ENCODE measurements at places on chromosomes 1 and 21.

GRCh38 chr1:205495237-205495823, 9.1 kb upstream of the CDK18 start:
- no peak for DNase-seq

DNA sequence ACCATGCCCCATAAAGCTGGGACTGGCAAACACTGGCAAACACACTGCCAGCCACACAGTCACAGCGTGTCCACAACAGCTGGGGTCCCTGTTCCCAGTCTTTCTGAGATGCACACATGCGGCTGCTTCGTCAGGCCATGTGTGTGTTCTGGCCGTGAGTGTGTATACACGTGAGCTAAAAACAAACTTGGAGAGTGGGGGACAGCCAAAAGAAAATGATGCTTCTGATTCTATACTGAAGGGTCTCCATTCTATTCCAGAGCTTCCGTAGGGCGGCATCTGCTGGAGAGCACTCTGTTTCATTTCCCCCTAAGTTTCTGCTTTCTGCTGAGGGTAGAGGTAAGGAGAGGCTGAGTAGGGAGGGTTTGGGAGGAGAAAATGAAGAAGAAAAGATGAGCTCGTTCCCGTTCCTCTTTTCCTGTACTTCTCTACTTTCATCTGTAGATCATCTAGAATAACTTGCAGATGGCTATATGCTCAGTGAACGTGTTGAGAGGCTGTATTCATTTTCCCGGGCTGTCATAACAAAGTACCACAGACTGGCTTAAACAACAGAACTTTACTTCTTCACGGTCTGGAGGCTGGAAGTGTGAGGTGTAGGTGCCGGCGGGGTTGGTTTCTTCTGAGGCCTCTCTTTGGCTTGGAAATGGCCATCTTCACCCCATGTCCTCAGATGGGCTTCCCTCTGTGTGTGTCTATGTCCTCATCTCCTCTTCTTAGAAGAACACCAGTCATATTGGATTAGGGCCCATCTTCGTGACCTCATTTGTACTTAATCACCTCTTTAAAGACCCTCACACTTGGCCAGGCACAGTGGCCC, 151.6 kb downstream of the TOMM20 start:
- DNase-seq, result no peak

GRCh38 chr1:94490556-94490955, 51.0 kb downstream of the F3 start:
- no peak for DNase-seq

DNA sequence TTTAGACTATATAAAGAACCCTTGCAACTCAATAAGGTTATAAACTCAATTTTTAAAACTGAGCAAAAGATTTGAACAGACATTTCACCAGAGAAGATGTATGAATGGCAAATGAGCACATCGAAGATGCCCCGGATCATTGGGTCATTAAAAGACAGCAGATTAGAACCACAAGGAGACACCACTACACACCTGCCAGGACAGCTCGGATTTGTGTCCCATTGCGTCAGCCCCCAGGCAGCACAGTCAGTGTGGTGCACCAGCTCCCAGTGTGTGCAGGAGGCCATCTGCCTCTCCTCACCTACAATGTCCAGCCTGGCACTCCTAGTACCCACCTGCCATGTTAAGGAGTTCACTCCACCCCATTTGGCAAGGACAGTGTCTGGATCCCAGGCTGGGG, 61.1 kb upstream of the LRP8 start:
- no peak for DNase-seq

GRCh38 chr1:97247196-97247595, 525.6 kb downstream of the PTBP2 start:
- no peak for DNase-seq

DNA sequence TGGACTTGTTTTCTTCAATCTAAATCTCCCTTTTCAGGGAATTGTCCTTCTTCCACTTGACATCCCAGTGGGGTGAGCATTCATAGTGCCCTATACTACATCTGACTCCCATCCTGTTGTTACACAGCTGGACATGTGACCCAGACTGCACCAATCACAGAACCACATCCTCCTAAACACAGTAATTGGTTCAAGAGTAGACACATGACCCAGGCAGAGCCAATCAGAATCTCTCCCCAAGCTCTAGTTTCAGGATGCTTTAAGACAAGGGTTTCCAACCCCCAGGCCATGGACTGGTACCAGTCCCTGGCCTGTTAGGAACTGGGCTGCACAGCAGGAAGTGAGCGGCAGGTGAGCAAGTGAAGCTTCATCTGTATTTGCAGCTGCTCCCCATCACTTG, 5.6 kb upstream of the DDOST start:
- peak; percentile 25 for DNase-seq

DNA sequence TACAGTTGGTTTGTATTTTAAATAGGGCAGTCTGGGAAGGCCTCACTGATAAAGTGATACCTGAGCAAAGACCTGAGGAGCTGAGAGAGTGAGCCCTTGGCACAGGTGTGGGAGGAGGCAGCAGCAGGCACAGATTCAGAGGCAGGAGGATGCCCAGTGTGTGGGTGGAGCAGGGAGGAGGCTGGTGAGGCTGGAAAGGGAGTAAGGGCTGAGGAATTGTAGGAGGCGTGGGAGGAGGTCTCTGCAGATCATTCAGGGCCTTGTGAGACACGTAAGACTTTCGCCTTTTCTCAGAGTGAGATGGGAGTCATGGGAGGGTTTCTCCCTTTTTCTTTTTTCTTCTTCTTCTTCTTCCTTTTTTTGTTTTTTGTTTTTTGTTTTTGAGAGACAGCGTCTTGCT, 58.0 kb downstream of the RGL1 start:
- no peak for DNase-seq

DNA sequence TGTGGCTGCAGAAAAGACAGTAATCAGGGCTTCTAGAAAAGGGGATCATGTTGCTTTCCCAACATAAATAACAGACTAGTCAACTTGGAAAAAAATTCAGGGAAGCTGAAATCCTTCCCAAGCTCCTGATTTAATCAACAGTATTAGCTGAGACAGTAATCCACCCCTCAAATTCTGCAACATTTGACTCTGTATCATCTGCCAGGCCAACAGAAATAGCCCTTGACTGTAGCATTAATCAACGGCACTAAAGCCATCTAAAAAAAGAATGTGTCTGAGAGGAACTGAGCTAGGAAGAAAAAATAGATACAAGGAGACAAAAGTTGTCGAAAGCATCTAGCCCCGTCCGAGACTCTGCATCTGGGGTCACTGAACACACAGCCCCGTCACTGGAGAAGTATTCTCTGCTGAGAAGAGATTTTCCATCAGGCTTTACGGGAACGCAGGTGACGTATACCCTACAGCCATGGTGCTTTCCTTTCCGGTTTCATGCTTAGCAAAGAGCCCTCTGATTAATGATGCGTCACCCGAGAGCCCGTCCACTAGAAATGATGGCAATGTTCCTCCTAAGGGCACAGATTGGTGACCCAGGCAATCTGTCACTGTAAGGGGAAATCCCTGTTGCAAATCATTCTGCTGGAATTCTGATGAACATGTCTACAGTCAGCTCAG, 42.1 kb upstream of the TP53BP2 start:
- DNase-seq, result no peak

- DNase-seq, result no peak
These were observed 1.4 kb downstream of the TRIM17 start for GRCh38 chr1:228415221-228415620.

DNA sequence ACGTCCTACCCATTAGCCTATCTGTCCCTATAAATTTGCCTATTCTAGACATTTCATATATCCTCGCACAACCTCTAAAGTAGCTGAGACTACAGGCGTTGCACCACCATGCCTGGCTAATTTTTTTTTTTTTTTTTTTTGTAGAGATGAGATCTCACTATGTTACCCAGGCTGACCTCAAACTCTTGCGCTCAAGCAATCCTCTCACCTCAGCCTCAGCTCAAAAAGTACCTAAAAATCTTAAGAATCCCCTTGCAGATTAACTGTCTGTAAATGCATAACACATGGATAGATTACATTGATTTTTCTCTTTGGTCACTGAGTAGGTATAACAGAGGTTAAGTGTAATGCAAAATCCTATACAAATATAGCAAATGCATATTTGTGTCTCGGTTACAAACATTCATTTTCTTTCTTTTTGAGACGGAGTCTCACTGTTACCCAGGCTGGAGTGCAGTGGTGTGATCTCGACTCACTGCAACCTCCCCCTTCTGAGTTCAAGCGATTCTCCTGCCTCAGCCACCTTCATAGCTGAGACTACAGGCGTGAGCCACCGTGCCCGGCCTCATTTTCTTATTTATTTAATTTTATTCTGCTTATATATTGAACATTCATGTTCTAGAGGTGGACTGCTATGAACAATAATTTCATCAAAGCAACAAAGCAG, 2.3 kb downstream of the HORMAD1 start:
- no peak for DNase-seq

DNA sequence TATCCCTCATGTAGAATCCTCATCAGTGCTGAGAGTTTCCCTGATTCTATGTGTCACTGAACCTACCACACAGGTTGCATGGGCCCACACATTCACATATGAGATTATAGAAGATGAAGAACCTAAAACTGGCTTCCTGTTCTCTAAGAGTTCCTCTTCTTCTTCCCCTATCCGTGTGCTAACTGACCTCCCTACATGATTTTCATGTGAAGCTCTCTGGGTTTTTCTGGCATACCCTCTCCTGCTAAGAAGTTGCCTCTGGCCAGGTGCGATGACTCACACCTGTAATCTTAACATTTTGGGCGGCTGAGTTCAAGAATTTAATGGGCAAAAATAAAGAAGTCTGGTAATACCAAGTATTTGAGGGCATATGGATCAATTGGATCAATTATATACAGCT, 5.5 kb upstream of the CD244 start:
- DNase-seq, result no peak

DNA sequence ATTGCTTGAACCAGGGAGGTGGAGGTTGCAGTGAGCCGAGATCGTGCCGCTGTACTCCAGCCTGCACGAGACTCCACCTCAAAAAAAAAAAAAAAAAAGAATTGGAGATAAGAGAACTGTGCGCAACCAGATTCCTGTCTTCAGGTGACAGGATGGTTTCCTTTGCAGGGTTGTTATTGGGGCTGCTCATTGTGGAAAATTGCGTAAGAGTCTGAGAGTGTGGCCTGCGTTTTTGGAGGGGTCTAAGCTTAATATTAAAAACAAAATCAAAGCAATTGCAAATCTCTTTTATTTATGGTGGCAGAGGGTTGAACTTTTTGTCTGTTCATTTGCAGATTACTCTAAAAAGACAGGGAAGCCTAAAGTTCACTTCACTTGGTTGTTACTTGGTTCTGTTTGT, 36.0 kb upstream of the BCAR3 start:
- no peak for DNase-seq

DNA sequence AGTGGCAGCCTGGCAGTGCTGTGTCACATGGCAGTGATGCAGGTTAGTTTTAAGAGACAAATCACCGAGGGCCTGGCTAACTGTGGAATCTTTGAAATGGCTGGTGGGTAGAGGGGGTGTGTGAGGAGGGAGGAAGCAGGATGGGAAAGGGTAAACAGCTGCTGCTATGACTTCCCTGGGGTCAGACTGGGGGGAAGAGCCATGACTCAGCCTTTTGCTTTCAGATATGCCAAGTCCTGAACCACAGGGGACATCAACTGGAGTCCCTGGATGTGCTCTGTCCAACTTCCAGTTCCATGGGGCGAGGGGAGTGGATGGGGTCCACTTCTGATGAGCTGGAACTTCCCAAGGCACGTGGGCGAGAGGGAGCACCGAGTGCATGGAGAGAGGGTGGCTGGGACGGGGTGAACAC, 121.1 kb upstream of the ADAR start:
- DNase-seq, result no peak

GRCh38 chr21:19540287-19540686, 1136.7 kb upstream of the TMPRSS15 start:
- DNase-seq, result no peak

DNA sequence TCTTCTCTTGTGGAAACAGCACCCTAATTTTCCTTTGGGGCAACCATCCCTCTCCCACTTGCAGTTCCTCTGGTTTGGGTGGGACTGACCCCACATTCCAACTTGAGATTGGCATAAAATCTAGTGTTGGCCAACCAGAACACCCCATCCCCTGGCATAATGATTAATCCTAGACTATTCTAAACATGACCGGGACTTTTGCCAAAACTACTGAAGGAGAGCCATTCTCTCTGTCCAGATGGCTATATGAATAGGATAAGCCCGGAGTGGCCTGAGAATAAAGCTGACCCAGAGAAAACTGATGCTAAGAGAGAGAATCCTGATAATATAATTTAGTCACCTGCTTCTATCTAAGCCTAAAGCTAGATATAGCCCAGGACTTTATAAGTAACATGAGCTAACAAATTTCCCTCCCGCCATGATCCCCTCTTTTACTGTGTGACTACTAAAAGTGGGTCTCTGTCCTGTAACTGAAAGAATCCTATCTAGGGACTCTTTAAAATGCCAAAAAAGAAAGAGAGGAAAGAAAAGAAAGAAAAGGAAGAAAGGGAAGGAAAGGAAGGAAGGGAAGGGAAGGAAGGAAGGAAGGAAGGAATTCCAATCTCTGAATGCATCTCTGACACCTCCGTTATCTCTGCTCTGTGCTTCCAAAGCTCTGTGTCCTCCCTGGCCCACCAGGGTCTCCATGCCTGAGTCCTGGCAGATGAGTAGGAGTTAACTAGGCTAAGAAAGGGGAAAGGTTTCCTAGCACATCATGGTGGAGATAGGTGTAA, 28.0 kb upstream of the NRDC start:
- DNase-seq, result no peak

DNA sequence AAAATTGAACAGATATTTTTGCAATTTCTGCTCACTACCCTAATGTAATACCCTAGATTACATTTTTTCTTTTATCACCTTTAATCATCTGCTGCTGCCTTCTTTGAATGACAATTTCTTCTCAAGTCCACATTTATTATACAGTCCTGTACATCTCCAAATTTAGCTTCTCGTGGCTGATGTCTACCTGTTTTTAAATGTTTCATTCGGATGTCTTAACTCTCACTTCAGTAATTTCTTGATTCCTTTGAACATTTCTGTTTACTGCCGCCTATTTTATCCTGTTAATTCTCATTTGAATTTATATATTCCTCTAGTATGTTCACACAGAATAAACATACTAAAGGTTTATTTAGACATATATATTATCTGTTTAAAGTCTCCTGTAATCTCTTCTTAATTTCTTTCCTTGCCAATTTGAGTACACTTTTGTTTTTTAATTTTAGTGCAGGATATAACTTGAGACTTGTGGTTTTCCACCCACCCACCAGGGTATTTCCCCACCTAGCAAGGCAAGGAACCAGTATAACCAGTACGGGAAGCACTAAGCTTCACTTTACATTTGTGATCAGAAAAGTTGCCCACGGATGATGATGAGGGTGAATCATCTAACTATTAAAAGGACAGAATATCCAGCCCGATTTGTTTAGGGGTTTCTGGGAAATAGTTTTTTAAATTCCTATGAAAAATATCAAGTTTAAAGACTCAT, 12.7 kb downstream of the INSL5 start:
- peak; percentile 2 for DNase-seq

DNA sequence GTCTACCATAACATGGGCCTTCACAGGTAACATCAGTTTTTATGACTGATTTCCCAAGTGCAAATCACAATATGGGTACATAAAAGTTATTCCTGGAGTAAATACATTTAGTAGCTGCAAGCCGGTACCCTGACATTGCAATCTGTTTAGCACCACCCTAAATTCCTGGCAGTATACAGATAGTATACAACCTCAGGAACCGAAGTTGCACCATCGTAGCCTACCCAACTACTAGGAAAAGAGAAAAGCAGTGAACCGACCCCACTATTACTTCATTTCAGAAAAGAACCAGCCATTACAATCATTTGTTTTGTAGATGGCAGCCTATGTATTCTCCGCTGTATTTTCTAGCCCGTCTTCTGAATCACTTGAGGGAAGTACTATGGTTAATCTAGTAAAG, 1.1 kb downstream of the ADIPOR1 start:
- DNase-seq, result no peak

Data from GM12864 (cell line).